ENCODE measurements at places on chromosomes 7 and 10.
A peak's percentile ranks its signal among the peaks of the same experiment; 100 is the strongest.

DNA sequence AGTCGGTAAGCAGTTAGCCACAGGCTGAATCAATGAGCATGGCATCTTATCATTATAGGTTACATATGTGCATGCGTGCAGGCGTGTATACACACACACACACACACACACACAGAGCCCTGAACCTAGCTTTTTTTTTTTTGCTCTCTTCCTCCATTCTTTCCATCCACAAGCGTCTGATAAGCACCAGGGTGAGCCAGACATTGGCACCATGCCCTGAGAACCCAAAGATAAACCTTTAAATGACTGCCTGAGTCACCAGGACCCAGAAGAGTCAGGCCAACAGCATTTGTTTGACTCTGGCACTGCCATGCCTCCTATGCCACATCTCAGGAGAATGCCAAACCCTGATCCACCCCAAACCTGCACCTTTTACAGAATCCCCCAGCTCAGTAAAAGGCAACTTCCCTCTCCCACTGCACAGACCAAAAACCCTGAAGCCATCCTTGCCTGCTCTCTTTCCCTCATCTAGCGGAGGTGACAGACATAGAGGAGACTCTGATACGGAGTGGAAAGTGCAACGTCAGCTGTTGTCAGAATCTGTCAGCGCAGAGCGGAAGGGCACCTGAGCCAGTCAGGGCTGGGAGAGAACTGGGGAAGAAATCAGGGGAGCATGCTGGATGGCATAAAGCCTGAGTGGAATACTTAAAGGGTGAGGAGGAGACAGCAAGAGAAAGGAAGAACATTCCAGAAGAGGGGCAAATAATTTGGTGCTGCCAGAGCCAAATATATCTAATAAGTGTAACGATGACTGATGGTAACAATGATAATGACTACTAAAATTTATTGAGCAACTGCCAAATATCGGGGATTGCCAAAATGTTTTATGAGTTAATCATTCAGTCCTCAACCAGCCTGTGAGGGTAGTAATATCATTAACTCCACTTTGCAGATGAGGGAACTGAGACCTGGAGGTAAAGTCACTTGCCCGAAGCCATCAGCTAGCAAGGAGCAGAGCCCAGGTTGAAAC, 3.2 kb downstream of the PARP12 start:
- peak; percentile 93 for DNase-seq

GRCh38 chr10:126892226-126893175, 12.7 kb upstream of the DOCK1 start:
- DNase-seq = no peak

DNA sequence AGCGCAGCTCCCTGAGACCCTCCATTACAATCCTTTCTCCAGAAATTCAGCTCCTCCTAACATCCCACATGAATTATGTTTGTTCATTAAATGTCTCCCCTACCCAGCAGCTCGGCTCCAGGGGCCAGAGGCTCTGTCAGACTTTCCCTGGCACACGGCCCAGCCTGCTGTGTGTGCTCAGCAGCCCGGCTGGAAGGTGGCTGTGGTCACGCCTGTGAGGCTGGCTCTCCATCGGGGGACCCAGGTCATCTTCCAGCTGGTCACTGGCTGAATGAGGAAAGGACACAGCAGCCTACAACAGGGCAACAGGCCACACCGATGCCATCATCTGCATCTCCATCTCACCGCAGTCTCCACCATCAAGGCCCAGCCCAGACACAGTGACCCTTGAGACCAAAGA, 219.8 kb downstream of the MAD1L1 start:
- DNase-seq = peak; percentile 54

DNA sequence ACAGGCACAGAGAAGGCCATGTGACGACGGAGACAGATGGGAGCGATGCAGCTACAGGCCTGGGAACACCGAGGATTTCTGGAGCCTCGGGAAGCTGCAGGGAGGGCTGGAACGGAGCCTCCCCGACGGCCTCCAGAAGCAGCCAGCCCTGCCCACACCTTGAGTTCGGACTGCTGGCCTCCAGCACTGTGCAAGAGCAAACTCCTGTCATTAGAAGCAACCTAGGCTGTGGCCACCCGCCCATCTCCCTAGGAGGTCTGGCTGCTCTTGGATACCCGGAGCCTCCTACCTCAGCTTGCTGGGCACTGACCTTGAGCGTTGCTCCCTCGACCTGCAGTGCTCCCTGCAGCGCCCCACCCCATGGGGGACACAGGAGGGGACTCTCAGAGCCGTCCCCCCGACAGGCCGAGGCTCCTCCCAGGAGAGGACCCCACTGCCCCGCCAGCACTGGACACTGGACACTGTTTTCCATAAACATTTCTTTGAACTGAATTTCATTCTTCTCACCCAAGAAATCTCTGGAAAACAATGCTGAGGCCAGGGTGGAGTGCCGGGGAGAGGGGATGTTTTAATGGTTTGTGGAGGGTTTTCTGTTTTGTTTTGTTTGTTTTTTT, 22.5 kb upstream of the TNRC18 start:
- no peak for DNase-seq

GRCh38 chr10:119701861-119702260, 24.0 kb upstream of the INPP5F start:
- DNase-seq = peak; percentile 75

DNA sequence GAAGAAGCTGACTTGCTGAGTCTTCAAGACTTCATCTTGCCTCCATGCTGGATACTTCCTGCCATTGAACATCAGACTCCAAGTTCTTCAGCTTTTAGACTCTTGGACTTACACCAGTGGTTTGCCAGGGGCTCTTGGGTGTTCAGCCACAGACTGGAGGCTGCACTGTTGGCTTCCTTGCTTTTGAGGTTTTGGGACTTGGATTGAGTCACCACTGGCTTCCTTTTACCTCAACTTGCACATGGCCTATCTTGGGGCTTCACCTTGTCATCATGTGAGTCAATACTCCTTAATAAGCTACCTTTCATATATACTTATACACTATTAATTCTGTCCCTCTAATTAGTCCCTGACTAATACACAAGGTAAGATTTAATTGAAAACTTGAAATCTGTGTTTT, 361.7 kb upstream of the SEMA3C start:
- no peak for DNase-seq

GRCh38 chr7:67438198-67438882, 441.7 kb downstream of the TYW1 start:
- no peak for DNase-seq

DNA sequence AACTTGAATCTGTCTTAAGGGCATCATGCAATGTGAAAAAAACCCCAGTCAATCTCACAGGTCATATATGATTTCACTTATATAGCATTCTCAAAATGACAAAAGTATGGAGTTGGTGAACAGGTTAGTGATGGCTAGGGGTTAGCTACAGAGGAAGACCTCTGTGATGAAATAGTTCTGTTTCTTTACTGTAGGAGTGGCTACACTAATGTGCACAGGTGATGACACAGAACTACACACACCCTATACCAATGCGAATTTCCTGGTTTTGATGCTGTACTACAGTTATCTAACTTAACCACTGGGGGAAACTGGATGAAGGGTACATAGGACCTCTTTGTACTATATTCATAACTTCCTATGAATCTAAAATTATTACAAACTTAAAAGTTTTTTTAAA, 541.8 kb downstream of the PARD3 start:
- DNase-seq = no peak

GRCh38 chr10:74012480-74012879, 14.6 kb downstream of the VCL start:
- no peak for DNase-seq

GRCh38 chr10:51667678-51668335, 31.6 kb downstream of the CSTF2T start:
- DNase-seq = peak; percentile 3

- no peak for DNase-seq
Measured at GRCh38 chr7:107580716-107581383, 804 bp downstream of the BCAP29 start.

DNA sequence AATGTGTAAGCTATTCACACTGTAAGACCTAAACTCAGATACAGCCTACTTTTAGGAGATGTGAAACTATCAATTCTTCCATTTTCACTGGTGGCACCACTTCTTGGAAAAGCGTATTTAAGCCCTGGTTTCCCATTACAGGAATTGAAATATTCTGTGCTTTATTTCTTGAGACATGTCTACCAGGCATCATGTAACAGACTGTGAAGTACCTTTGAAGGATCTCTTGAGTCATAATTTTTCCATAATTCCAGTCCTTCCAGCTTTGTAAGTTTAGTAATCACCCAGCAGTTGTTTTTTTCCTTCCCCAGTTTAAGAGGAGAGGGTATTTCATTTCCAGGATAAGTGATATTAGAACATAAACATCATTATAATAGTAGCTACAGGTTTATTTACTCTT, 186.0 kb upstream of the PRPS1L1 start:
- DNase-seq = no peak

- DNase-seq = no peak
Measured at GRCh38 chr10:122387572-122387971, 13.1 kb downstream of the PLEKHA1 start.

- DNase-seq = no peak
Measured at GRCh38 chr10:89079961-89080360, 89.4 kb downstream of the FAS start.

GRCh38 chr7:141649137-141649864, 52.7 kb downstream of the DENND11 start:
- DNase-seq = peak; percentile 36

GRCh38 chr10:93473804-93474472, 8.2 kb downstream of the MYOF start:
- DNase-seq = no peak

DNA sequence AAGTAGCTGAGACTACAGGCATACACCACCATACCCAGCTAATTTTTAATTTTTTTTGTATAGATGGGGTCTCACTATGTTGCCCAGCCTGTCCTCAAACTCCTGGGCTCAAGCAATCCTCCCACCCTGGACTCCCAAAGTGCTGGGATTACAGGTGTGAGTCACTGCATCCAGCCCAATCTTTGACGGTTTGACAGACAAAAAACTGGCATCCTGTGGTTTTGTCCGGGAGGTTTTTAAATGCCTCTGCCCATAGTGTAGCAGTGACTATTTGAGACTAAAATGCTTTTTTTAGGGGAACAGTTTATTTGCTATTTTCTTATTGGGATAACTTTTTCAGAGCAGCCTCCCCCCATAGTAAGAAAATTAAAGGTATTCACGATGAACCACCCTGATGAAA, 523.7 kb upstream of the GALNT17 start:
- DNase-seq = no peak

DNA sequence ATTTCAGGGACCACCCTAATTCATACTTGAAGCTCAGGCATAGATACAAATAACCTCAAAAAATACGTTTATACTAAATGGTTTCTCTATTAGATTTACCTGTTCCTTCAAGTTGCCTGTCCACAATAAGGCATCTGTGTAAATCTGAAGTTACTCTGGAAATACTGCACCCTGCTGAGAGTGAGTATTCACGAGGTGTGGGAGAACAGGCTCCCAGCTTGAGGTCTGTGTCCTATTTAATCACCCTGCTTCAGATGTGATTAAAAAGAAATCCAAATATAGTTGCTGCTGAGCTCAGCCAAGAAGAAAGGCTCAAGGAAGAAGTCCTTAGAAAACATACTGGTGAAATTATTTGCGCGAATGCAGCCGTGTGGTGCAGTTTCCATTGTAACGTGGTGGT, 136.8 kb downstream of the KLF6 start:
- DNase-seq = no peak

DNA sequence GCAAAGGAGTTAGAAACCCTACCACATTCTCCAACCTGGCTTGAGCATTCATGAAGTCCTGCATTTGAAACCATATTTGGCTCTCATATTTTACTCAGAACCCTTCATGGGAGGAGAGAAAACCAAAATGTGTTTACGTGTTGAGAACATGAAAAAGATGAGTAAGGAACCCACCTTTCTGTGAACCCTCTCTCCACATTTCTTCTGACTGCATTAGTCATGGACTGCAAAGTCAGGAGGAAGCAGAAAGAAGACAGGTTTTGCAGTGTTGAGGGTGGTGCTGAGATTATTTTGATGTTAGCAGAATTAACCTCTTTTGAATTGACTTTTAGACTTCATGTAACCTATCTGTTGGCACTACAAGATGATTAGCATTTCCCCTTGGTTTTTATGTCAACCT, 4.9 kb downstream of the IFIT1B start:
- peak; percentile 49 for DNase-seq

GRCh38 chr10:15540727-15541126, 169.6 kb upstream of the FAM171A1 start:
- DNase-seq = no peak

GRCh38 chr7:116570306-116570705, 45.5 kb downstream of the CAV1 start:
- no peak for DNase-seq

DNA sequence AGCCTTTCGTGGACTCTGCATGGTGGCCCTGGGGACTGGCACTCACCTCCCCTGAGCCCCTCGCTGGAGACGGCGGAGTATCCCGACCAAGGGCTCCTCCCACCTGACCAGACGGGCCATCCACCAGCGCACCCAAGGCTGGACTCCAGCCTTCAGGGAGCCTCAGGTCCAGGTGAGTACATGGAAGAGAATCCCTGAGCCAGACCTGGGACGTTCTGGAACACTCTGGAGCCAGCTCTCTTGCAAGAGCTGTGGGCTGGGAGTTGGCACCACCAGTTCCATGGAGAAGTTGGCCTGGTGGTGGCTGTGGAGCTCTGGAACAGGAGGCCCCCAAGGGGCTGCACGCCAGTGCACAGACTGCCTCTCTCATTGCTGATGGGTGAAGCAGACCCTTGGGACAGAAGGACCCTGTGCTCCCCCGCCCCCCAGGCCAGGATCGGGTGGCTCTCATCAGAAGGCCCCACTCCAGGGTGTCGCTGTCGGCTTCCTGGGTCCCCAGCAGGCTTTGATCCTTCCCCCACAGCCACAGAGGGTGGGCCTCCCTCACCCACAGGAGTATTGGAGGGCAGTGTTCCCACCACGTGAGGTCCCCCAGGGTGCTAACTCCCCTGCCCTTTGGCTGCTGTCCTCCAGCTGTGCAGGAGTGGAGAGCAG, 189.9 kb downstream of the EBF3 start:
- no peak for DNase-seq

GRCh38 chr10:23293145-23293724, 51.4 kb downstream of the C10orf67 start:
- DNase-seq = peak; percentile 30

GRCh38 chr10:131726967-131727366, 173.8 kb upstream of the PPP2R2D start:
- DNase-seq = no peak

- DNase-seq = peak; percentile 60
Measured at GRCh38 chr7:28166982-28167715, 13.4 kb downstream of the JAZF1 start.

DNA sequence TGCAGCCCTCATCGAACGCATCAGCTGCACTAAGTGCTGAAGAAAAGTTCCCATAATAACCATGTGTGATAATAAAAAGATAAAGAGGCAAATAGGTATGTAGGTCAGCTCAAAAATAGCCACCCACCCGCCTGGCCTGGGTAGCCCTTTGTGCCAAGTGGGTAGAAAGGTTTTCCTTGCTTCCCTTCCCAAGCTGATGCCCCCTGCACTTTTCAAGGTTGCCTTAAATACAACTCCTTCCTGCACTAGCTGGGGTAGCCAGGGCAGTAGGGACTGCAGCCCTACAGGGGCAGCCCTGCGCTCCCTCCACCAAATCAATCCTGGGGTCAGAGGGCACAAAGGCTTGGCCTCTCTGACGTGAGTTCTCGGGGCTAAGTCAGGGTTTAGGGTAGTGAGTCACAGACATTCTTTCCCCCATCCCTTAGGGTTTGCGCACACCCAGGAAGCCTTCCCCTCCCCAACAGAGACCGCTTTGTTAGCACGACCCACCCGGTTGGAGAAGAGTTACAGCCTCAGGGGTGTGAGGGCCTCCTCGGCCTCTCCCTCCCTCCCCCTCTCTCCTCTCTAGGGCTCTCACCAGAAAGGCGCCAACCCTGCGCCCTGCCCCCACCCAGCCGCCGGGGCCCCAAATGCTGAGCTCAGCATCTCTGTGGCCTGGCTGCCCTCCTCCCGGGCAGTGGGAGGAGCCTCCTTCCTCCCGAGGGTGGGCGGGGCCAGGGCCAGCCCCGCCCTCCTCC, 13.3 kb upstream of the DDIT4 start:
- peak; percentile 80 for DNase-seq
